Nucleus accumbens (tissue), 56 donors: ENCODE measurements at places on chromosomes 7 and 10.

DNA sequence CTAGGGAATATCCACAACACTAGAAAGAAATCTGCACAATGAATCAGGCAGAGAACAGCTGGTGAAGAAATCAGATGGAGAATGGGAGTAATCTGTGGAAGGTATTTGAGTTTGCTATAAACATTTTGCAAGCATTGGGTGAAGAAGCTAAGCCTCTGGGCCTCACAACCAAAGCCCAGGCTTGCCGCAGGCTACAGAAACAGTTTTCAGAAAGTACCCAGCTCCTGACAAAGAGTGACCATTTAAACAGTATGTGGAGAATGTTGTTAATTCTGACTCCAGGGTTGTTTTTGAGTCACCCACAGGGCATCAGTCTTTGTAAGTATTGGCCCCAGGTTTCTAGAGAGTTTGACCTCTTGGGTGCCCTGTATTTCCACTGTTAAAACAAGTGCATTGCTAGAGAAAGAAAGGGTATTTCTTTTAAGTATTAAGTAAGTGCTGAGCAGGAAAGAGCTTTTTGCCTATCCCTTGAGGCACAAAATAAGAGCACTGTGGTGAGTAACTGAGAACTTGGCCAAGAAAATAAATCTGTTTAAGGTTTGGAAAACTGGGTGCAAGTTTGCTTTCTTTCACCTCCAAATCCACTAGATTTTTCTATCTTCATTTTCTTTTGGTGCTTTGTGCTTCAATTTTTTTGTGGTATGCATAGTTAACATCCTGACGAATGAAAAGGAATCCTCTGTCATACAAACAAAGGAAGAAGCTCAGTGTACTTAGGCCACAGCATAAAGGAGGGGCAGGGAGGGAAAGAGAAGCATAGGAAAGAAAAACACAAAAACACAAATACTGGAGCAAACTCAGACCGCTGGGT is 691.8 kb downstream of the SUGCT start:
- no peak for DNase-seq

DNA sequence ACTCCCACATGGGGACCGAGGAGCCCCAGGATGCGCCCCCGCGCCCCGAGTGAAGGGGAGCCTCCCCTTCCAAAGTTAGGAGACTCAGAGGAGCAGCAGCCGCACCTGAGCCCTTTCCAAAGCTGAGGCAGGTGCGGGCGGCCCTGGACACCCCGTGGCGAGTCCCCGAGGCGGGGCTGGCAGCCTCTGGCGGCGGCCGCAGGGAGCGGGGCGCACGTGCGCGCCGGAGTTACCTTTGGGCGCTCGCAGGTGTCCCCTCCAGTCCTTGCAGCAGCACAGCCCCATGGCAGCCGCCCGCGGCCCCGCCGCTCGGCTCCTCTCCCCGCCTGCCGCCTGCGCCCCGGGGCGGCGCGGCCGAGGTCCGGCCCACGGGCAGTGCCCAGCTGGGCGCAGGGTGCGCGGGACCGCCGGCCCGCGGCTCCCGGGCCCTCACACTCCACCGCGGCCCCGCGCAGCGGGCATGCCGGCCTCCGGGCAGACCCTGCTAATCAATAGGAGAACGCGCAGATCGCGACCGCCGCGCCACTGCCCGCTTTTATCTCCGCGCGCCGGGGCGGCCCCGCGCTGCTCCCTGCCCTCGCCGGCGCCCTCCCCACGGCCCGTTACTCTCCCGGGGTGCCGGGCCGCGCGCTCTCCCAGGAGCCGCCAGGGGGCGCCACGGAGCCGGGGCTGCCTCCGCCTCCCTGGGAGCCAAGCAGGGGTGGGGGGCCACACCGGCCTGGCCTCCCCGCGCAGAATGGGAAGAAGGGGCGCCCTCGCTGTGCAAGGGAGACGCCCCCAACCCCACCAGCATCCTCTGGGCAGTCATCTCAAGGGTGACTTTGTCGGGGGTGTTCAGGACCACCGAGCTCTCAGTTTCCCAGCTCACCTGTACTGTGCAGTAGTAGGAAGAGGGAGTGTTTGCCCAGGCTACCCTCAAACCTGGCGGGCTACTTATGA is 80.8 kb downstream of the ARHGAP22 start:
- no peak for DNase-seq

GRCh38 chr7:128781126-128781525 is 5.5 kb upstream of the OPN1SW start:
- DNase-seq: no peak

DNA sequence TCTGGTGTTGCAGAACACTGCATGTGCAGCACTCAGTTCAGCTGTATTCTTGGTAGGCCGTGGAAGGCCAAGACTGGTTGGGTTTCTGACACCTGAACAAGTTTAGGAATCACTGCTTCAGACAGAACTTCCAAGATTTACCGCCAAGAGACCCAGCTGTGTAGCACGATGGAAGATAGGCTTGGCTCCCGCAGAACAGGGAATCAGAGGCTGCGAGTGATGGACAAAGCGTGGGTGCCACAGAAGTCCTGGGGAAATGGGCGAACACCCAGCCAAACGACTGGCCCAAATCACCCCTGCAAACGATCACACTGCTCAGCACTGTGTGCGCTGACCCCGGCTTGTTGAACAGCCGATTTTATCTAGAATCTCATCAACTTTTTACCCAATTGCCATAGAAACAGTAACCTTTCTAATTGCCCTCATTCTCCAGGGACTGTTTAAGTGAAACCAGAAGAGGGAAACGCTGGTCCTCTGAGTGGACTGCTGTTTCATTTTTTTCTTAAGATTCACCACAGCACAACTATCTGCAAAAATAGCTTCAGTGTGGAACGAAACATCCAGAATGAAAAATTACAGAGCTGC is 17.9 kb downstream of the ZFAND2A start:
- no peak for DNase-seq

- DNase-seq: no peak
Observed at GRCh38 chr10:130014263-130015074, 50.4 kb upstream of the EBF3 start.

DNA sequence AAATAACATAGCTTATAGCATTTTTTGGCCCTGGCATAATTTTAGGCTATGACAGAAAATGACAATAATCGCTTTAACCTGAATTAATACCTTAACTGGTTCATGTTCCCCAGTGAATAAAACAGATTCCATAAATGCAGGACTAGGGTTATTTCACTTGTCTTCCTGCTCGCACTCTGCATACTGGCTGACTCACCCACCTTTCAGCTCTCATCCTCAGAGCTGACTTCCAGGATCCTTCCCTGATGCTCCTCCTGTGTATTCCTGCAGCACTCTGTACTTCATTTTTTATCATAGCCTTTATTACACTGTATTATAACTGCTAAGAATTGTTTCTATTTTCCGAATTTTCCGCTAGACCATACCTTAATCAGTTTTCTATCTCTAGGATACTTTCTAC is 123.7 kb downstream of the AVL9 start:
- no peak for DNase-seq

DNA sequence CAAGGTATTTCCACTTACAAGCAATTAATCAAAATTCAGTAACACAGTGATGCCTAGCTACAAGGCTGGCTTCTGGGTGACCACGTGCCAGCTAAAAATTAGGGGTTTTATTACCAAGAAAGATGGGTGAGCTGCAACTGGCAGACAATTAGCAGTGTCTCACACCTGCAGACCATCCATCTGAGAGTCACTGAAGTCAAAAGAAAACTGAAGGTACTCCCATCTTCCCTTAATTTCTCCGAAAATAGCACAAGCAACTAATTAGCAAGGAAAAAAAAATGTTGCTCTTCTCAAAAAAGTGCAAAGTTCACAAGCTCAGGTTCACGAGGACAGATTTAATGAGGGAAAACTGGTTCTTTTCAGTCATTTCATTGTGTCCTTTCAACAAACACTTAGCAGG is 28.4 kb downstream of the RSU1 start:
- DNase-seq: no peak

- no peak for DNase-seq
Observed at GRCh38 chr7:30780941-30781340, 9.7 kb downstream of the MINDY4 start.

GRCh38 chr7:111681242-111681641 is 119.0 kb upstream of the IMMP2L start:
- no peak for DNase-seq

GRCh38 chr7:75772081-75773077 is at the start of gene CCL26:
Gene CCL26, minus strand, starts transcription at chr7:75772211. Its CDS starts 35 bp downstream, at chr7:75772176.
- DNase-seq: no peak

- DNase-seq: no peak
Observed at GRCh38 chr7:93202594-93203250, 23.5 kb downstream of the HEPACAM2 start.

- DNase-seq: no peak
Observed at GRCh38 chr7:130904792-130905191, 170.8 kb upstream of the KLF14 start.

GRCh38 chr10:80530816-80531215 is 6.9 kb upstream of the SH2D4B start:
- no peak for DNase-seq

GRCh38 chr10:11930312-11930978 is 107.3 kb downstream of the PROSER2 start:
- DNase-seq: no peak

DNA sequence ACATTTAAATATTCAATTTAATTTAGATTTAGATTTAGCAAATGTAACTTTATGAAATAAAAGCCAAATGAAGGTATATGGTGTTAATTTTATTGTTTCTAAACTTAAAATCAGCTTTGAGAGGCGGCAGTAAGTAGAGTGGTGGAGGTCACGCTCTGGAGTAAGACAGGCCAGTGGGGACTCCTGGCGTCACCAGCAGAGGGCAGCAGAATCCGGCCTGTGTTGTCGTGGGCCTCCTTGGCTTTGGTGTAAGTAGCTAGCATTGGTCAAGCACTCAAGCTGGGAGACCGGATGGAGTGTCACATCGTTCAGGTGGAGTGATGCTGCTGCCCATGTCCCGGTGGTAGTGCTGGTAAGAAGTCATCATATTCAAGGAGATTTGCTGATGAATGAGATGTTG is 98.7 kb upstream of the DNAJB6 start:
- no peak for DNase-seq

GRCh38 chr10:24425151-24425550 is 216.2 kb downstream of the KIAA1217 start:
- DNase-seq: no peak

DNA sequence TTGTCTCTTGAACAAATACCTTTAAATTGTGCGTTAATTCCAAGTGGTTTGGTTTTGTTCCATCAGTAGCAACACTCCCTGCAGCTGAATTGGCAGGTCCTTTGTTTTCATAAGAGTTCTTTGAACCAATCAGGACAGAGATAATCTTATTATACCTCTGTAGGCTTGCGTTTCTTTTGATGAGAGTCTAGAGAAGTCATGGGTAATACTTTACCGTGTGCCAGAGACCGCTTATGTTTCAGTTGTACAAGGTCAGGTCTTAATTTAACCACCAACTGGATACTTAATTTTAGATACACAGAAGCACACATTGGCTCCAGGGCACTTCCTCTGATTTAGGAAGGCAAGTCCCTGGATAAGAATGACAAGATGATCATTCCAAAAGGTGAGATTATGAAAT is at the start of gene ASB15:
Gene ASB15 (plus strand): TSS at position 292 of the 400 bp plus-strand sequence. CDS start 12,682 bp downstream, outside the sequence.
- no peak for DNase-seq

DNA sequence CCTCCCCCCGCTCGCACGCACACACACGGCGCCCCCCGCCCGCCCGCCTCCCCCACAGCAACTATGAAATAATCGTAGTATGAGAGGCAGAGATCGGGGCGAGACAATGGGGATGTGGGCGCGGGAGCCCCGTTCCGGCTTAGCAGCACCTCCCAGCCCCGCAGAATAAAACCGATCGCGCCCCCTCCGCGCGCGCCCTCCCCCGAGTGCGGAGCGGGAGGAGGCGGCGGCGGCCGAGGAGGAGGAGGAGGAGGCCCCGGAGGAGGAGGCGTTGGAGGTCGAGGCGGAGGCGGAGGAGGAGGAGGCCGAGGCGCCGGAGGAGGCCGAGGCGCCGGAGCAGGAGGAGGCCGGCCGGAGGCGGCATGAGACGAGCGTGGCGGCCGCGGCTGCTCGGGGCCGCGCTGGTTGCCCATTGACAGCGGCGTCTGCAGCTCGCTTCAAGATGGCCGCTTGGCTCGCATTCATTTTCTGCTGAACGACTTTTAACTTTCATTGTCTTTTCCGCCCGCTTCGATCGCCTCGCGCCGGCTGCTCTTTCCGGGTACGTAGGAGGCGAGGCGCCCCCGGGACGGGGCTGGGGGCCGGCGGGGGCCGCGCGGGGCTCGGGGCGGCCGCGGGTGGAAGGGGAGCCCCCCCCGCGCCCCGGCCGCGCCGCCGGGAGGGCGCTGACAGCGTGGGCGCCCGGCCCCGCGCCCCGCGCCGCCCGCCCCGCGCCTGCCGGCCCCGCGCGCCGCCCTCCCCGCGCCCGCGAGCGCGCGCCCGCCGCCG is 441 bp downstream of the BMI1 start:
- peak; percentile 75 for DNase-seq

GRCh38 chr7:78072201-78072590 is 273.6 kb downstream of the PHTF2 start:
- DNase-seq: no peak

DNA sequence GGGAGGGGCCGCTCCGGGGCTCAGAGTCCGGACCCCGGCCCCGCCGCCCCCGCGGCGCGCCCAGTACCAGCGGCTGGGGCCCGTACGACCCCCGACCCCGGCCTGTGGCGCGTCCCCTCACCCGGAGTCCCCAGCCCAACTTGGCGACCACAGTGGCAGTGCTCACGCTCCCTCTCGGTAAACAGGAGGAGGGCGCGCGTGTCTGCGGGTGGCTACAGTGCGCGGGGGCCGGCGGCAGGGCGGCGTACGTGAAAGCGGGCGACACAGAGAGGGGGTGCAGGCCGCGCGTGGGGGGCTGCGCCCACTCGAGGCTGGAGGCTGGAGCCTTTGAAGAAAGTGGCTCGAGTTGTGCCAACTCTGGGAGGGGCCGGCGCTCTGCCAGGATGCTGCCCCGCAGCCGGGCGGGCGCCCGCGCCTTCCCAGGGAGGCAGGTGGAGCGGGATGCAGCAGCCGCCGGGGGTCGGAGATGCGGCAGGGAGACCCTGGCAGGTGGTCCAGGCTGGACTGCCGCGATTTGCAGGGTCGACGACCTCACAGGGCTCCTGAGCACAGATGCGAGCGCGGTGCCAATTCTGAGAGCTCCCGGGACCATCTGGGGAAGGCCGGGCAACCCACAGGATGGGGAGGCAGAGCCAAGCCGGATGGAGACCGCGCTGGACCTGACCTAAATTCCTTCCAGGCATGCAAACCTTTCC is 655 bp downstream of the PTPRE start:
- DNase-seq: peak; percentile 27

GRCh38 chr7:28627896-28628295 is 215.6 kb downstream of the CREB5 start:
- DNase-seq: no peak
